ENCODE measurements at places on chromosomes 6 and 20.

DNA sequence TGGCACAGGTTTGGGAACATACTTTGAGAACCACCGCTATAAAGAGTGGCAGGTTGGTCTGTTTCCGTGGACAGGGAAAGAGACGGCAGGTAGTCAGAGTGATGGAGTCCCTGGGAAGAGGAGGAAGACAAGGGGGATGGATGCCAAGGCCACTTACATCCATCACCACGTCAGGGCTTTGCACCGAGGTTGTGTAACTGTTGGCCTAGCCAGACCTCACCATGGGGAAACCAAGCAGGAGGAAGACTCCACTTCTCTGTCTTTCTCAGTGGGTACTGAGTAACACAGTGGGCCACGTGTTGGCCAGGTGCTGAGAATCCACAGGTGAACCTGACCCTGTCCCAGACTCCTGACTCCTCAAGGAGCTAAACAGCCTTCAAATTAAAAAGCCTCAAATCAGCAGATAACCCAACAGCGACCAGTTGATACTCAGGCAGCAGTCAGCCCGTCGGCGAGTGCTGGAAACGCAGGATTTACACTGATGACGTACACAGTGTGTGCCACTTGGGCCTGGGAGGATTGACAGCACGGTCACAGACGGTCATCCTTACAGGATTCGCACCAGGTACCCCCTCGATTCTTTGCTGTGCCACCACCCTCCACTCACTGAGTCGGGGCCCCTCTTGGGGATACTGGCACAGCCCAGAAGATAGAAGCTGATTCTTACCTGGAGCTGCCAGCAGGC is 134.6 kb upstream of the SNX9 start:
- DNase-seq, result no peak

- DNase-seq, result no peak
These were observed 40.7 kb upstream of the SLC2A12 start for GRCh38 chr6:134093007-134093573.

- DNase-seq, result no peak
These were observed 126.7 kb downstream of the AIG1 start for GRCh38 chr6:143187238-143187923.

DNA sequence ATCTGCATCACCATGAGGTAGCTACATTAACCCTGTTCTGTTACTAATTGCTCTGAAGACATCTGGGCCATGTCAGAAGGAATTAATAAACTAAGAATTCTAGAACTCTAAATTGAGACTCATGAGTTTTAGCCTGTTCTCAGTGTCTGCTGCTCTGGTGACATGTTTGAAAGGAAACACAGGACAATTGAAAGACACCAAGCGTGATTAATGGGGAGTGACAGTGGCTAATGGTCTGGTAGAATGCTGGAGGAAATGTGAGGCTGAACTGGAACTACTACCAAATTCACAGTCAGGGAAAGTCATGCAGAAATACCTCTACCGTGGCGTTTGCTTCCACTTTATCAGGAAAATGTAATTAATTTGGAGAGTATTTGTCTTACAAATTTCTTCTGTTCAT is 140.0 kb downstream of the TBC1D7 start:
- DNase-seq, result peak; percentile 66

GRCh38 chr6:162123797-162124196 is 603.8 kb downstream of the PRKN start:
- no peak for DNase-seq

GRCh38 chr20:13298692-13299373 is 77.8 kb downstream of the ISM1 start:
- no peak for DNase-seq

DNA sequence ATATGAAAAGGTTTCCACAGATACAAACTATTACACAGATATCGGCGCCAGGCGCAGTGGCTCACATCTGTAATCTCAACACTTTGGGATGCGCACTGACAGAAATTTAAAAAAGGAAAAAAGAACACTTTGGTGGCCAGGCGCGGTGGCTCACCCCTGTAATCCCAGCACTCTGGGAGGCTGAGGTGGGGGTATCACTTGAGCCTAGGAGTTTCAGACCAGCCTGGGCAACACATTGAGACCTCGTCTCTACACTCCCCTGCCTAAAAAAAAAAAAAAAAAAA is 41.6 kb downstream of the NUDT3 start:
- no peak for DNase-seq

- DNase-seq, result no peak
These were observed 101.5 kb downstream of the LCA5 start for GRCh38 chr6:79435746-79436145.

- DNase-seq, result no peak
These were observed 379.3 kb downstream of the MAFB start for GRCh38 chr20:40309731-40310130.

GRCh38 chr6:129331450-129332138 is 378.4 kb downstream of the ARHGAP18 start:
- no peak for DNase-seq

- no peak for DNase-seq
These were observed 13.5 kb downstream of the FAM83D start for GRCh38 chr20:38939686-38940085.

DNA sequence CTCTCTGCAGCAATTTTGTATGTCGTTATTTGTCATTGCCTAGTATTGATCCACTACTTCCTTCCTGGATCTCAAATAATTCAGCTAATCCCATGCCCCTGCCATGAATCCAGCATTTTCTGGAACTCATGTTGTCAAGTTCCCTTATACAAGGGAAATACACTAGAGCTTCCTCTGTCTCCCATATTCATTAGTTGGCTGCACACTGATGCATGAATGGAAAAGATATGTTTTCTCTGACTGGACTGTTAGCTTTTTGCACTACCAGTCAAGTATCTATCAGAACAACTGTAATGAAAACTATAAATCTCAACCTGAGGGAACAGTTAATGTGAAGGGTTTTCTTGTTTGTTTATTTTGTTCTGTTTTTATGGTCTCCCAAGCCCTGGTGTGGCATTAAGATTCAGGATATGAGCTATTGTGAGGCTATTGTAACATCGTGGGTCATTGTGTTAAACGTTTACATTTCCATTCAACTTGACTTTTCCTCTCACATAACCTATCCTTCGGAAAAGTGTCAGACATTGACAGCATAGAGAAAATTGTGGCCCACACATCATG is 102.5 kb upstream of the FAM8A1 start:
- no peak for DNase-seq

DNA sequence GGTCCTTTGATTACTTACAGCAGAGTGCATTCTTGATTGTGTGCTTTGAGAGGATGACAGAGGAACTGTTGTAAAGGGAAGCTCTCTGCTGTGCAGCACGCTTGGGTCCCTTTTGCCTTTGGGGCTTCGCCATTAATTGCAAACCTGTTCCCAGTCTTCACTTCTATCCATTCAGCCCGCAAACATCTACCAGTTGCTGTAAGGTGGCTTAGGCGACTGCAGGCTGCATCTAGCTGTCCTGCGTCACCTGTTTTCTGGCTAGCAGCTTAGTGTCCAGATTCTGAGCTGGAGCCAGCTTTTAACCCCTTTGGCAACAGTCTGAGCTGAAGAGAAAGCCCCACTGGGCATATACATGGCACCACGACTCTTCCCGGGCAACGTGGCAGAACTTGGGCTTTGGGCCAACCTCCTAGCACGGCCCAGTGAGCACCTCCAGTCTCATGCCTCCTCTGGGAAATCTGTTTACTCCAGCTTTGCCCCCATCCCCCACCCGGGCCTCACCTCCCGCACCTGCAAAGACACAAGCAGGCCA is 2.5 kb upstream of the FASTKD5 start:
- no peak for DNase-seq

- DNase-seq, result no peak
These were observed 13.4 kb downstream of the PRKN start for GRCh38 chr6:162713974-162714780.

DNA sequence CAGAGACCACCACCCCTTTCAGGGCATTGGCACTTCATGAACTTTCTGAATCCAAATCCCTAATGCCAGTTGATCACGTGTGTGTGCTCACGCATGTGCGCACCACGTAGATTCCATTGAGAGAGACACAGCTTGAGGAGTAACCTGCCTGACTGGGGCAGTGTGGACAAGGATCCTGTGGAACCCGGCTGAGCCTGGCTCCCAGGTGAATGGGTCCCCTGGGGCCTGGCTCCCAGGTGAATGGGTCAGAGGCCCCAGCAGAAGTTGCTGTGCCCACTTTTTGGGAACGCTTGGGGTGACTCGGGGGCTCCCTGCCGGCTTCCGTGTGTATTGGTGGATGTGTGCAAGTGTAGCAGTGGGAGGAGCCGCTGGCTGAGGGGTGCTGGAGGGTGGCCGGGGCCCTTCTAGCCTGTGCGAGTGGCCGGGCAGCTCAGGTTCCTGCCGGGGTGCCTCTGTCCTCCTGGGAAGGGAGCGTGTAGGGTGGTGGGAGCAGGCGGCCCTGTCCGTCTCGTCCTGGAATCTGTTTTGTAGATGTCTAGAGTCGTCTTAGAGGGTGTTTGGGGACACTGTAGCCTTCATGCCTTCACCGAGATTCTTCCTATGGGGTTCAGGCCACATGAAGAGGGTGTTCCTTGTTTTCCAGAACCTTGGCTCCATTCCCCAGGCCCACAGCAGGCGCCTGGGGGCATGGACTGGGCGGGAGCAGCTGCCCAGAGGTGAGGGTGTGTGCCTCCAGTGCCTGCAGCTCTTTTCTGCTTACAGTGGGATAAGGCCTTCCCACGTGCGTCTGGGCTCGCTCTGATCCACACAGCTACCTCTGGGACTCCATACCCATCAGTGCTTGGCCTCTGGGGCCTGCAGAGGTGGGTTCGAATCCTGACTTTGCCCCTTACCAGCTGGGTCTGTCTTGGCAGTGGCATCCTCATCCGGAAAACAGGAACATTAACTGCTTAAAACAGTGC is 3.2 kb downstream of the RBM38 start:
- DNase-seq, result no peak

DNA sequence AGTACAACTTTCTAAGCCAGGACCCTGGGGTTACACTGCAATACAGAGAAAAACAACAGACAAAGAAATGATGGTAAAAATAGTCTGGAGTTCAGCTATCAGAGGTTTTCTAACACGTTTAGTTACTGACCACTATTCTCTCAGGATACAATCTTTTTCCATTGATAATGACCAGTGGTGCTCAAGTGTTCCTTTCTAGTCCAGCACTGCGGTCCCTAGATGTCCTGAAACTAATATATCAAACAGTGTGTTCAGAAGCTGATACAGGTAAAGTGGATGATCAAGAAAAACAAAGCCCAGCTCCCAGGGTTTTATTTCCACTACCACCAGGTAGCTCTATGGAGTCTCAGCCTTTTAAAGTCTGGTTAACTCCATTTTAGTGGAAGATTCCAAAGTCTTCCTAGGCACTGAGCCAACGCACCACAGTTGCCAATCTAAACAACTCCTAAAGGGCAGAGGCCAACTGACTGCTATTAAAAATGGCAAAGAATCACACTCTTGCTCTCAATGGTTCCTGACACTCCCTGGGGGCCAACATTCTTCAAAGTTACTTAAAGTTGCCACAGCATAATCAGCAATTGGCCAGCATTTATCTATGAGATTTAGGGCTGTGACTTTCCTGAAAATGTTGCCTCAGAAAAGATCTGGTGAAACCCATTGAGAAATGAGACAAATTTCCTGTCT is 38.2 kb downstream of the DZANK1 start:
- no peak for DNase-seq
